Aortic smooth muscle cell (primary cell): ENCODE measurements at places on chromosomes 2 and 18. TPM values are rescaled to one million over a fixed set of nuclear protein-coding genes. Genes with fewer than 3 reads are reported as not detected.

ESPNL gene
- total RNA-seq: 0.06 and 0.40 TPM in 2 replicates

SGPP2 gene
- not detected in 2 replicates for total RNA-seq

MC4R gene
- not detected in 2 replicates for total RNA-seq

PKDCC gene
- total RNA-seq: 31.7 and 35.9 TPM in 2 replicates

SERPINB4 gene
- total RNA-seq: not detected in 2 replicates

DOK6 gene
- total RNA-seq: 2.1 and 3.0 TPM in 2 replicates

SPHKAP gene
- total RNA-seq: 0.19 and 1.6 TPM in 2 replicates

SUCLG1 gene
- 41.0 and 43.9 TPM in 2 replicates for total RNA-seq

RNPEPL1 gene
- total RNA-seq: 11.1 and 17.8 TPM in 2 replicates

RAX gene
- not detected in 2 replicates for total RNA-seq
